ENCODE measurements at places on chromosomes 1 and 21.

DNA sequence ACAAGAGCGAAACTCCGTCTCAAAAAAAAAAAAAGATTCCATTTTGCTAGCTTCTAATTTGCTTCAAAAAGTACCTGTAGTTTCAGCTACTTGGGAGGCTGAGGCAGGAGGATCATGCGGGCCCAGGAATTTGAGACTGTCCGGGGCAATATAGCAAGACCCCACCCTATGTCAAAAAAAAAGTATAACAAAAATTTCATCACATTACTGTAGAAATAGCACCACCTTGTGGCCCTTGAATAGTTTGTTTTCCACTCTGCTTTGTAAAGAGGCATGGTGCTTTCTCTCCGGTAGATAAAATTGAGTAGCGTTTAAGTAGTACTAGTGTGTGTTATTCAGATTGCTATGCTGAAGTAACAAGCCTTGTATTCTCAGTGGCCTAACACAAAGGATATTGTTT lies 18.2 kb upstream of the MSTO1 start:
- no peak for DNase-seq

- DNase-seq = no peak
These were observed 3.4 kb downstream of the BMP8A start for GRCh38 chr1:39494671-39495410.

GRCh38 chr21:23729331-23729730 lies 1878.0 kb downstream of the MRPL39 start:
- DNase-seq = no peak

DNA sequence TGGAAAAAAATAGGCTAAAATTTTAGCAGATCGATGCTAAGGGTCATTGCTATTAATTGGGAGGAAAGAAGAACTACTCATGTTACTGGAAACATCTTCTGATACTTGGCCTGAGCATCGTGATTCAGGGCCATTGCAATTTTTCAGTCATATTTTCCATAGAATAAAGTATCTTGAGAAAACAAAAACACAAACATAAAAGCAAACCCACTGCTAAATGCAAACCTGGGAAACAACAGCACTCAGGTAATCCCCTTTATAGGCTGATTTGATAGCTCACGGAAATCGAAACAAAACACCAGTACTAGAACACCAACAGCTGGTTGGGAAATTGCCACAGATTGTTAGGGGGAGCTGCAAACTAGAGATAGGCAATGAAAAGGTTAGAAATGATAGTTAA lies 172.9 kb upstream of the ESRRG start:
- no peak for DNase-seq

- DNase-seq = no peak
These were observed 65.1 kb upstream of the JUN start for GRCh38 chr1:58848818-58849411.

DNA sequence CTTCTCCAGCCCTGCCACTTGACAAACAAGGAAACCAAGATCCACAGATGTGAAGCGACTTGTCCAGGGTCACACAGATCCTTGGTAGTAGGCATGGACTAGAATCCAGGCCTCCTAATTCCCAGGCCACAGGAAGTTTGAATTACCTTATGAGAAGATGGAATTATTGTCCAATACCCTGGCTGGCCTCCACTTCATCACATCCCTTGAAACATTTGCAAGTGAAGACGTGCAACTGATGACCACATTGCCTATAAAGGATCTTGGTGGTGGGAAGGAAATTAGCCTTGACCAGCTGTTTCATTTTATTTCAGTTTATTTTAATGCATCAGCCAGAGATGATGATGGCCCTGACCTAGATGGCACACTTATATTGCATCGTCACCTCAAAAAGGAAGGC lies 165.8 kb upstream of the CAMK1G start:
- DNase-seq = no peak

DNA sequence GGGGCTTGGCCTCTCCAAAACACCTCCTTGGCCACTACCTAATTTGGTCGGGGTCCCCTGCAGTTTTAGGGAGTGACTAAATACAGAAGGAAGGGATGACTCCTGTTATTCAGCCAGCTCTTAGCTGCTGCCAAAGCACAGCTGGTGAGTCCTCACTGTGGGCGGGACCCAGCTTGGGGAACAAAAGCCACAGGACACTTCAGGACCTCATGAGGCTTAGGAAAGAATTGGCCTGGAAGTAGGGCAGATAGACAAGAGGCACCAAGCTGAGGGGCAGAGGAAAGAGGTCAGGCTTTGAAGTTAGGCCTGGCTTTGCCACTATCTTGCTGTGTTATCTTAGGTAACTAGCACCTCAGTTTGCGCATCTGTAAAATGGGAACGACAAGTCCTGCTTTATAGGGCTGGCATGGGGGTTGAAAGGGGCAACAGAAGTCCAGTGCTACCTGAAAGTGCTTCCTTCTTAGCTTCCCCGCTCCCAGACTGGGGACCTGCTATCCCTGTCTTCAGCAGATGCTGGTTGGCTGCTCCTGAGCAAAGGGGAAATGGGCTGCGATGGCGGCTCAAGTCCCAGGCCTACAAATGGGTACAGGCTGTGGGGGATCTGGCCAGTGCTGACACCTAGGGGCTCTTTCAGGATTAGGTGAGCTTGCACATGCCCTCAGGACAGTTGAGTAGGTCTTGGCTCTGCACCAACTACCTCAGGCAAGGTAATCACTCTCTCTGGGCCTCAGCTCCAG lies 15.7 kb downstream of the IFI6 start:
- DNase-seq = no peak

GRCh38 chr1:226397011-226397926 lies 10.6 kb downstream of the PARP1 start:
- DNase-seq = no peak

GRCh38 chr1:41777695-41778094 lies 141.0 kb downstream of the HIVEP3 start:
- no peak for DNase-seq

DNA sequence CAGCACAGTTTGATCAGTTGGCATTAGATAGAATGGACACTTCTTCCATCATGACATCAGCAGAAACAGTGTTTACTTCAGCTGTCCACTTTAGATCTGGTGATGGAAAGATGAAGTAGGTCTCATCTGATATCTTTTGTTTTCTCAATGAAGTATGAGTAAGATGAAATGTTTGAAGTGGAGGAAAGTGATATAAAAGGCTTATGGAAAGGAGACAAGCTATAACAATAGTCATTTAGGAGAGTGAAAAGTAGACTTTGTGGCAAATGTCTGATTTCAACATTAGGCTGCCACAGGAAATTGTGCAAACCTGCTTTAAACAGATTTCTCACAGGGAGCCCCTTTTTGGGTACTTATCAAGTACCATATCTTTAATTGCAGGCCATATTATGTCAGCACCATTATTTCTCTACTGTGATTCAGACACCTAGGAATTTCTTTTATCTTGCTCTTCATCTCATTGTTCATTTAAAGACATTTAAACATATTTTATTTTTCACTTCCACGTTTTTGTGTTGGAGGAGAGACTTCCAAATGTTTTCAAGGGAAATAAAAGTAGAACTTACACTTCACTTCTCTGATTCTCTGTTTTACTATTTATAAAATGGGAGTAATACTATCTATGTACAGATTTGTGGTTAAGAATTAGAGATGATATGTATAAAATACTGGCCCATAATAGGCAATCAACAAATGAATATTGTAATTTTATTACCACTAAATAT lies 18.1 kb downstream of the PDC start:
- no peak for DNase-seq

GRCh38 chr1:243500512-243500911 lies 244.7 kb downstream of the SDCCAG8 start:
- DNase-seq = no peak

GRCh38 chr1:245118806-245119205 lies 36.0 kb upstream of the KIF26B start:
- DNase-seq = no peak

- DNase-seq = no peak
These were observed 44.8 kb downstream of the SNX7 start for GRCh38 chr1:98706173-98706843.

DNA sequence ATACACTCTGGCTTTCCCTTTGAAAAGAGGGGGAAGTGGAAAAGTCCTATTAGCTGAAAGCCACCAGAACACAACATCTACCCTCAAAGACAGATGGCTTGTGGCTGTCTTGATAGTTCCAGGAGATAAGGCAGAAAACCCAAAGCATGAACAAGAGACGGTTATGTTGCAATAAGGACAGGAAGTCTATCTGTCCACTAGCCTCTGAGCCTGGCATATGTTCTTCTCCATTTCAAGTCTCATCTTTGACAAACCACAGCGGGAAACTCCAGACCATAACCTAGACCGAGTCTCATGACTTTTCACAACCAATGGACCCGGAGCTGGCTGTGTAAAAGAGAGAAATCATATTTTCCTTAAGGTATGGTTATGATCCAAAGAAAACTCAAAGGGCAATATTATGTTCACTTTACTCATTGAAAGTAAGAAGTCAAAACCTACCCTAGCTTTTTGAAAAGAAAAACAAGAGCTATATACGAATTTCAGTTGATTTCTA lies 33.8 kb downstream of the DUSP10 start:
- DNase-seq = no peak

DNA sequence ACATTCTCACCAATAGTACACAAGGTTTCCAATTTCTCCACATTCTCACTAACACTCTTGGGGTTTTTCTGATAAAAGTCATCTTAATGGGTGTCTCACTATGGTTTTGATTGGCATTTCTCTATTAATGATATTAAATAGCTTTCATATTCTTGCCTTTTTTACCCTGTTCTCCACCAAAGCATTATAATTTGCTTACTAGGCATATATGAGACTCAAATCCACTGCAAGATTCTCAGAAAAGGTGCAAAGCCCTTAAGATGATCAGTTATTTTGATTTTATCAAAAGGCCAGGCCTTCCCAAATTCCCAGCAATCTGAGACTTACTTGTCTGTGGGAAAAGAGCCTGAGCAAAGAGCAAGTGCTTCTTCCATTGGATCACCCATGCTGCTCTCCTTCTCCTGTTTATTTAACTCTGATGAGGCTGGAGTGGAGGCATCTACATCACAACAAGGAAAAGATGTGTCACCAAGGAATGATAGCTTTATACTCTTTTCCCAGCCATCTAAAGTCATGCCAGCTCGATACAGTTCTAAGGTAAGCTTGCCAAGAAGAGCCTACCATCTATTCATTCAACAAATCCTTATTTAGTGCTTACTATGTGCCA lies 24.6 kb downstream of the CLSPN start:
- DNase-seq = no peak

DNA sequence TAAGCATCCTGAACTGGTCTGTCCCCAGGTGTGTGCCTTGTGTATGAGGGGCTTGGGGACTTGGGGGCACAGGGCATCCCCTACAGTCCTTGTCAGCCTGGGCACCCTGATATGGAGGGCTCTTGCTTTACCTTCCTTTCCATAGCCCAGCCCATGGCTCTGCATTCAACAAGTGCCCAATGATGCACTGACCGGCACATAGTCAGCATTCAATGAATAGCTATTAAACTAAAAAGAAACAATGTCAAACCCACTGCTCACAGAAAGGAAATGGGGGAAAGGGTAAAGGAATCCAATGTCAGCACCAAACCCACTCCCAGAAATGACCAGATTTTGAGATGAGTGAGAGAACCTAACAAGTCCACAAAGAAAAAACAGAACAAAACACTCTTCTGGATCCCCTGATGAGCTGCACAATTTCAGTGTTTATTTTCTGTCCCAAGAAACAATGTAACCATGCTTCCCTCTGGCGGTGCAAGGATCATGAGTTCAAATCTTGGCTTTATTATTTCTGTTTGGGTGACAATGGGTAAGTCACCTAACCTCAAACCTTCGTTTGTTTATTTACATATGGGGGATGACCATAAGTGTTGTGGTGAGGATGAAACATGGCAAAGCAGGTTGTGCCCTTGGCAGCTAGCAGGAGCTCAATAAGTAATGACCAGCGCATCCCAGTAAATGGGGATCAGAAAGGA lies 22.0 kb downstream of the SYT6 start:
- DNase-seq = no peak

DNA sequence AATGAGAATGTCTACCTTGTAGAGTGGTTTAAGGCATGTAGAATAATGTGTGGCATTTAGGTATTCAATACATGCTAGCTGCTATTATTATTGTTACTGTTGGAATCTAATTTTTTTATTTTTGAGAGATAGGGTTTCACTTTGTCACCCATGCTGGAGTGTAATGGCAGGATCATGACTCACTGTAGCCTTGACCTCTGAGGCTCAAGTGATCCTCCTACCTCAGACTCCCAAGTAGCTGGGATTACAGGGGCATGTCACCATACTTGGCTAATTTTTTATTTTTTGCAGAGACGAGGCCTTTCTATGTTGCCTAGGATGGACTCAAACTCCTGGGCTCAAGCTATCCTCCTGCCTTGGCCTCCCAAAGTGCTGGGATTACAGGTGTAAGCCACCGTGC lies 61.9 kb downstream of the EPB41 start:
- DNase-seq = no peak

Measured in stimulated activated CD4-positive, alpha-beta T cell treated with anti-CD3 and anti-CD28 coated beads, Interleukin-1b, Interleukin-23, amount 100 ng/mL, for 24 hours (primary cell).